ENCODE measurements at places on chromosomes 1 and 21.
A peak's percentile ranks its signal among the peaks of the same experiment; 100 is the strongest.

- H3K4me1 ChIP-seq = no peaks in the 10 kb centered on the region
- no peak overlapping the region for H3K4me3 ChIP-seq
- no peak overlapping the region for H3K27ac ChIP-seq
- DNase-seq = no peak
- H3K36me3 ChIP-seq = no peaks in the 10 kb centered on the region
Measured at GRCh38 chr1:69739251-69739605, 171.5 kb downstream of the LRRC7 start.

DNA sequence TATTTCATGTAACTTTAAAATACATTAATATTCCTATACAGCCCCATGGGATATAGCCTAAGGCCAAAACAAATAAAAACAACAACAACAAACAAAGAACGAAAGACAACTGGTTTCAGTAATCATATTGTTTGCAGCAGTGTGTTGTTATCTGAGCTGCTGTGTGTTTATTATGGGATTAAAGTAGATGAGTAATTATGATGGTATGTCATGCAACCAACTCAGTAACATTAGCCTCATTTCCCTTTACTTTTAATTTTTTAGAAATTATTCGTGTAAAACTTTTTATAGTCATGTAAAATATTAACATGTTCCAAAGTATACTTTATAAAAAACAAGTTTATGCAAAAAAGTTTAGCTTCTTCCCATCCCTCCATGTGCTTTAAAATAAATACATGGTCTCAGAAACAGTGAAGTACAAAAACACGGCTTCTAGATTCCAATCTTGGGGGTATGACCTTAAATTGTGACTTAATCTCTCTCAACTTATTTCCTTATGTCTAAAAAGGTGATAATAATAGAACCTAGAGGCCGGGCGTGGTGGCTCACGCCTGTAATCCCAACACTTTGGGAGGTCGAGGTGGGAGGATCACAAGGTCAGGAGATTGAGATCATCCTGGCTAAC lies 176.1 kb downstream of the SLC45A1 start:
- no peak overlapping the region for H3K4me3 ChIP-seq
- H3K27ac ChIP-seq = no peak overlapping the region
- H3K36me3 ChIP-seq = peaks cover 38% of the 10 kb centered on the region
- H3K4me1 ChIP-seq = peaks cover 22% of the 10 kb centered on the region
- no peak for DNase-seq
- H3K27me3 ChIP-seq = peaks cover 15% of the 10 kb centered on the region

- H3K27me3 ChIP-seq = no peaks in the 10 kb centered on the region
- no peak for DNase-seq
- no peak within 1 kb of the TSS for H3K4me3 ChIP-seq
- peaks cover 5% of the 10 kb centered on the region for H3K4me1 ChIP-seq
- no peak within 1 kb of the TSS for H3K27ac ChIP-seq
- no peaks in the 10 kb centered on the region for H3K36me3 ChIP-seq
Measured at GRCh38 chr1:1246577-1247340, at the start of gene C1QTNF12. TSS of gene C1QTNF12 (minus strand) at chr1:1246722. CDS start at chr1:1246690, 32 bp downstream.

GRCh38 chr1:171912509-171913175 lies 71.3 kb downstream of the DNM3 start:
- H3K36me3 ChIP-seq = no peaks in the 10 kb centered on the region
- no peaks in the 10 kb centered on the region for H3K4me1 ChIP-seq
- H3K27me3 ChIP-seq = no peaks in the 10 kb centered on the region
- no peak overlapping the region for H3K27ac ChIP-seq
- no peak overlapping the region for H3K4me3 ChIP-seq

GRCh38 chr1:206828061-206828460 lies 37.4 kb upstream of the IL20 start:
- peaks cover 2% of the 10 kb centered on the region for H3K27me3 ChIP-seq
- H3K4me1 ChIP-seq = peaks cover 60% of the 10 kb centered on the region
- no peak overlapping the region for H3K27ac ChIP-seq
- no peak overlapping the region for H3K4me3 ChIP-seq
- no peak for DNase-seq

GRCh38 chr1:107530543-107530942 lies 389.7 kb downstream of the NTNG1 start:
- no peaks in the 10 kb centered on the region for H3K27me3 ChIP-seq
- H3K4me1 ChIP-seq = peaks cover under 1% of the 10 kb centered on the region
- H3K27ac ChIP-seq = no peak overlapping the region
- no peak for DNase-seq
- H3K4me3 ChIP-seq = no peak overlapping the region
- H3K36me3 ChIP-seq = no peaks in the 10 kb centered on the region

GRCh38 chr21:22885614-22886013 lies 1887.4 kb downstream of the NCAM2 start:
- no peak overlapping the region for H3K27ac ChIP-seq
- H3K4me1 ChIP-seq = no peaks in the 10 kb centered on the region
- H3K36me3 ChIP-seq = no peaks in the 10 kb centered on the region
- no peaks in the 10 kb centered on the region for H3K27me3 ChIP-seq
- no peak overlapping the region for H3K4me3 ChIP-seq
- no peak for DNase-seq

GRCh38 chr1:147600119-147601111 lies 59.1 kb downstream of the BCL9 start:
- no peak for DNase-seq
- H3K4me1 ChIP-seq = peaks cover 22% of the 10 kb centered on the region
- H3K27ac ChIP-seq = peak overlapping the region; percentile 74
- peaks cover 6% of the 10 kb centered on the region for H3K36me3 ChIP-seq
- H3K27me3 ChIP-seq = peaks cover 2% of the 10 kb centered on the region
- peak overlapping the region; percentile 80 for H3K4me3 ChIP-seq

DNA sequence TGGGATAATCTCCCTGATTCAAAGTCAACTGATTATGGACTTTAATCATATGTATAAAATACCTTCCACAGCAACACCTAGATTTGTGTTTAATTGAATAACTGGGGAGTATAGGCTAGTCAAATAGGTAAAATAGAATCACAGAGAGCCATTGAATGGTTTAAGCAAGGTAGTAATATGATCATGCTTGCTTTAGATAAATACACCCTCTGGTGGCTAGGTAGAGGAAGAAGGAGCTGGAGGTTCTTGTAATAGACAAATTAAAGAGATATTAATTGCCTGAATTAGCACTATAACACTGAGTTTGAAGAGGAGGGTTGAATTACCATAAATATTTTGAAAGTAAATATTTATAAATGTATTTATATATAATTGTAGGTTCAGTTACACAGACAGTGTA lies 40.3 kb downstream of the DIRAS3 start:
- no peaks in the 10 kb centered on the region for H3K4me1 ChIP-seq
- no peak for DNase-seq
- no peak overlapping the region for H3K27ac ChIP-seq
- H3K4me3 ChIP-seq = no peak overlapping the region
- peaks cover 3% of the 10 kb centered on the region for H3K27me3 ChIP-seq

- DNase-seq = no peak
- H3K4me1 ChIP-seq = peaks cover 4% of the 10 kb centered on the region
- H3K27ac ChIP-seq = no peak overlapping the region
- H3K4me3 ChIP-seq = no peak overlapping the region
Measured at GRCh38 chr1:1202831-1203560, 3.4 kb downstream of the TNFRSF18 start.

Measured in immature natural killer cell (primary cell).